CD14-positive monocyte (primary cell): ENCODE measurements at places on chromosomes 12 and 14.

DNA sequence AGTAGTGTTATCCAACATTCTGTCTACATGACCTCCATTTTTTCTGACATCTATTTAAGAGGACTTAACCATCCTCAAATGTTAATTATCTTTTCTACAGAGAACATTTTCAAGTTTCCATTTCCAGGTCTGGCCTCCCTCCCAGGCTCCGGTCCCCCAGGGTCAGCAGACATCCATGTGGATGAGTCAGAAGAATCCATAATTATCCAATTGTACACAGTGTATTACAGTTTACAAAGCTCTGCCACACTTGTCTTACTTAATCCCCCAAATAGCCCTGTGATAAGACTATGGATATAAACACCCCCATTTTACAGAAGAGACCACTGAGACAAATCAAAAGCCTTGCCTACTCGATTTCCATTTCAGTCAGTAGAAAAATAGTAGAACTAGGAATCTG is 65.0 kb downstream of the SLC8A3 start:
- no peak for DNase-seq

DNA sequence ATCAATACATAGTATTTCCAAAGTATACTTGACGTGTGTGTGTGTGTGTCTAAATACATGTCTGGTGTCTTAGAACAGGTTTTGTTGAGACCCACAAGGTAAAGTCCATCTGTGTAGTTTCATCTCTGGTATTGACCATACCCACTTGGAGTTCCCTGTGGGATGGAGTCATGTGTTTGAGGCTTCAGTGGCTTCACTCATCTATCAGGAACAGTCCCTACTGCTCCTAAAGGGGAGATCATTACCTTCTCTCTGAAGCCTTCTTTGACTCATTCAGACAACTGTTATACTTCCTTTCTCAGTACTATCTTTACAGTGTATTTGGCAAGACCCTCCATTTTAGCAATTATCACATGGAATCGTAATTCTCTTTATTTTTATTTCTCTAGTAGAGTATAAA is 14.2 kb downstream of the RAB21 start:
- DNase-seq = no peak

DNA sequence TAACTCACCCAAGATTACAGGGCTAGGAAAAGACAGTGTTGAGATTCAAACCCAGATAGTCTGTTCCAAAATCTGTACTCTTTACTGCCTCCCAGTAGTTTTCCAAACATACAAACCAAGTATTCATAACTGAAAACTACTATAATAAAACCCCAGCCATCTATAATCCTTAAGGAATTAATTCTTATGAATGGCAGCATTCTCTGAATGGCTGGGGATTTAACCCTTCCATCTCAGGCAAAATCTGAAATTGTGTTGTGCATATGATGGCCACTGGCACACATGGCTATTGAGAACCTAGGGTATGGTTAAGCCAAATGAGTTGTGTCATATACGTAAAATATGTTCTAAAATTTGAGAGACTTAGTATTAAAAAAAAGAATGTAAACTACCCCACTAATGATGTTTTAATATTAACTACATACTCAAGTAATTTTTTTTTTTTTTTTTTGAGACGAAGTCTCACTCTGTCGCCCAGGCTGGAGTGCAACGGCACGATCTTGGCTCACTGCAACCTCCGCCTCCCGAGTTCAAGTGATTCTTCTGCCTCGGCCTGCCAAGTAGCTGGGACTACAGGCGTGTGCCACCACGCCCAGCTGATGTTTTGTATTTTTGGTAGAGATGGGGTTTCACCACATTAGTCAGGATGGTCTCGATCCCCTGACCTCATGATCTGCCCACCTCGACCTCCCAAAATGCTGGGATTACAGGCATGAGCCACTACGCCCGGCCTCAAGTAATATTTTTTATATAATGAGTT is 16.7 kb downstream of the PPP1R13B start:
- no peak for DNase-seq

GRCh38 chr12:4975574-4975973 is 65.9 kb downstream of the KCNA1 start:
- no peak for DNase-seq

GRCh38 chr12:31393004-31393550 is 67.1 kb upstream of the SINHCAF start:
- no peak for DNase-seq

DNA sequence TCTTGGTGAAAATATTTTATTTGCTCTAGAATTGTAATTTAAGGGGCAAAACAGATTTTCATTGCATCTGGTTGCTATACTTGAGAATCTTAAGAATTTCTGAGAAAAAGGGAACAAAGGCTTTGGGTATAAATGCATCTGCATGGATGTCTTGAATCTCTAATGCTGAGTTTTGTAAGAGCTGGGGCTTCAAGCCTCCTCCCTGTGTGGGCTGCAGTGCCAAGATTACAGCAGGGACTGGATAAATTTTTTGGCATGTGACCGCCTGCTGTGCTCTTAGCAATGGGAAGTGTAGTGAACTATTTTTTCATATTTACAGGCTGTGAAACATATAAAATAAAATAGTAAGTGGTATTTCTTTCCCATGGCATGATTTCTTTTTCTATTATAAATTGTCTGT is 70.0 kb downstream of the SLC38A6 start:
- no peak for DNase-seq

GRCh38 chr12:2190085-2190484 is 137.3 kb downstream of the CACNA1C start:
- DNase-seq = no peak

GRCh38 chr12:46127656-46128055 is 137.3 kb upstream of the SCAF11 start:
- DNase-seq = no peak

GRCh38 chr12:94122591-94122990 is 25.8 kb upstream of the PLXNC1 start:
- DNase-seq = no peak
